Activated CD4-positive, CD25-positive, alpha-beta regulatory T cell treated with anti-CD3 and anti-CD28 coated beads, Interleukin-2, amount 50 U/mL, for 24 hours (primary cell): ENCODE measurements at places on chromosomes 6 and 20.

DNA sequence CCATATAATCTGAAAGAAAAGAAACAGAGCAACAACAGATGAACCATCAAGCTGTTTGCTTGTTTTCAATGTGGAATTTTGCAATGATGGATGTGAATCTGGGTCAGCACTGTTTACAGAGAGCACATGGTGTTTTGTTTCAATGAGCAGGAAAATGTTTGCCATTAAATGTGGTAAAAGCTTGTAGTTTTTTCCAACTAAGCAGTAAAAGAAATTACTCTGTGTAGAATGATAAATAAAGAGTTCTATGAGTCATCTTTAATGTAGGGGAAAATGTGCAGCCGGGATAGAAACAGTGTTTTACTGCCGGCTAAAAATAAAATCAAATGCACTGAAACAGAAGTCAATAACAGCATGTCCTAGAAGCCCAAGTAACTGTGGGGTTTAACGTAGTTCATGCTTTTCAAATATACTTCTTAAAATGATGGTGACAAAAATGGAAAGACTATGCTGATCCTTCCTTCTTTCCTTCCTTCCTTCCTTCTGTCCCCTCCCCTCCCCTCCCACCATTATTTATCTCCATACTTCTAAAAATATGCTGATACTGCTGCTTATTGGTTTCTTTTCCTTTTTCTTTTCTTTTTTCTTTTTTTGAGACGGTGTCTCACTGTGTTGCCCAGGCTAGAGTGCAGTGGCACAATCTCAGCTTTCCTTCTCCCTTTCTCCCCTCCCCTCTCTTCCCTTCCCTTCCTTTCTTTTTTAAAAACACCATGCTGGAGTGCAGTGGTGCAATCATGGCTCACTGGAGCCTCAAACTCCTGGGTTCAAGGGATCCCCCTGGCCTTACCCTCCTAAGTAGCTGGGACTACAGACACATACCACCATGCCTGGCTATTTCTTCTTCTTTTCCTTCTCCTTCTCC is 6.3 kb upstream of the NAA20 start:
- ATAC-seq, result no peak

- ATAC-seq, result no peak
Measured at GRCh38 chr6:79614326-79615305, 16.5 kb upstream of the SH3BGRL2 start.

DNA sequence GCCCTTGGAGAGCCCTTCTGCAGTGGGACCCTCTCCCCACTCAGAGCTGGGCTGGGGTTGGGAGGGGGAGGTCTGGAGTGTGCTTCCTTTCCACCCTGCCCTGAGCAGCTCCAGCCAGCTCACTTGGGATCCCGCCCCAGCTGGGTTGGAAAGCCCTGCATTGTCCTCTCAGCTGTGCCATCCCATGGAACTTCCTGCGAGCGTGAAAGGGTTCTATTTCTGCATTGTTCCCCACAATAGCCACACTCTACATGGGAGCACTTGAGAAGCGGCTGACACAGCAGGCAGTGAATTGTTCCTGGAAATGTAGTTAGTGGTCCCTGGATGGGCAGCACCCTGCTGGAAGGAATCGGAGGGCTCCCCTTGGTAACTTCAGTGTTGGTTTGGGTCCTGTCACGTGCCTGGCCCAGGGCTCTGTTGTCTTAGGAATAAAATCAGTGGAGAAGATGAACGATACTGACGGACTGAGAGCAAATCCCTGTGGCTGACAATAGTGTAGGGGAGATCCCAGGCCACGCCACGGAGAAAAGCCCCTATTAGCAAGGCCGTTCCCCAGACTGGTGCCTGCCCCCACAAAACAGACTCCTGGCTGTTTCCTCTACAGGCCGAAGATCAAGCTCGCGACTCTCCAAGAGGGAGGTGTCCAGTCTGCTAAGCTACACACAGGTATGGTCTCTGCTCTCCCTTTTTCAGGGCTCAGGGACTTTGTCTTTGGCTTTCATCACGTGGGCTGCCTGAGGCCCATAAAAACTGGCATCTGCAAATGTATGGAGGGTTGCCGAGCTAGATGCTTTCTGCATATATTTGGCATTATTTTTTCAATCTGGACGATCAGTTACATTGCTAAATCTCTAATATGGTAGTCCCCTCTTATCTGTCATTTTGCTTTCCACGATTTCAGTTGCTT is 18.8 kb downstream of the DNMT3B start:
- ATAC-seq, result no peak

DNA sequence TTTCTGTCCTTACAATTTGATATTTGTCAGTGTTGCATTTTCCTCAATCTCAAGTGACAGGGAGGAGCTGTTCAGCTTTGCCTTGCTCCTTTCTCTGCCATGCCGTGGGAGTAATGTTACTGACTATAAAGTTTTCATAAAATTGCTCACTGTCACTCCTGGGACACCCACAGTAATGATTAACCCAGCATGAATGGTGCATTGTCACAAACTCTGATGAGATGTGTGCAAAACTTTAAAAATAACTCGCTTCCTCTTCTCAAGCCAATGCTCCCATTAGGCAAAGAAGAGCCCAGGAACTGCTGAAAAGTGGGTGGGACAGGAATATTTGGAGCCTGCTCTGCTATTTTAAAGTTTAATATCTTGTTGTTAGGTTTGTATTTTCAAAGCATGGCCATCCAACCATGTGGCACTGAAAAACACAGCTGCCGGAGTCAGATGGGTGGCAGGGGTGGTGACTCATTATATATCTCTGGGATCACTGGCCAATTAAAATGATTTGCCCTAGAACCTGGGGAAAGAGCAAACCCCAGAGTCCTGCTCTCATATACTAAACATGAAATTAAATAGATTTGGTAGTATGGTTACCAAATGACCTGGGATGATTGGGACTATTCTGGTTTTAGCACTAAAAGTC is 260.1 kb downstream of the BTBD3 start:
- ATAC-seq, result no peak

DNA sequence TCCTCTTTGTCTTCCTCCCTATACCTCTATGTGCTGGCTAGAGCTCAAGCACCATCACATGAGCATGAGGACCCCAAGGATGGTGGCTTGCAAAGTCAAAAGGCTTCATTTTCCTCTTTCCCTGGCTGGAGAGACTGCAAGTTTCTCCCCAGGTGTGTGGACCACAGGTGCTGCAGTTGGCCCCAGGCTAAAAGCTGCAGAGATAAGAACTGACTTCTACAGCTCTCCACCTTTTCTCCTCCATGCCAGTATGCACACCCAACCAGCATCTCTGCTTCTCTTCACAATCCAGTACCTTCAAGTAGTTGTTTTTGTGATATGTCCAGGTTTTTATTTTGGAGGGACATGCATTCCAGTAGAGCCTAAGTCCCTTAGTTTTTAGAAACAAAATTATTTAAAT is 29.1 kb downstream of the PRKN start:
- ATAC-seq, result no peak

GRCh38 chr6:75118925-75119515 is 86.8 kb downstream of the COL12A1 start:
- ATAC-seq, result no peak
